Left lung (tissue), 14 donors: ENCODE measurements at places on chromosomes 12 and 14. TPM values are rescaled to one million over a fixed set of nuclear protein-coding genes. Genes with fewer than 3 reads are reported as not detected.

Gene RD3L
- polyA plus RNA-seq, result 0.18 TPM

Gene ITPK1
- 19.5 TPM for polyA plus RNA-seq

Gene HOXC10
- 0.20 TPM for polyA plus RNA-seq

Gene GAS2L3
- polyA plus RNA-seq, result 26.6 TPM

Gene SLC17A8
- 3.3 TPM for polyA plus RNA-seq

Gene FBRSL1
- polyA plus RNA-seq, result 86.3 TPM

Gene CAPS2
- polyA plus RNA-seq, result 5.2 TPM

Gene SOAT2
- polyA plus RNA-seq, result 0.20 TPM

DNA sequence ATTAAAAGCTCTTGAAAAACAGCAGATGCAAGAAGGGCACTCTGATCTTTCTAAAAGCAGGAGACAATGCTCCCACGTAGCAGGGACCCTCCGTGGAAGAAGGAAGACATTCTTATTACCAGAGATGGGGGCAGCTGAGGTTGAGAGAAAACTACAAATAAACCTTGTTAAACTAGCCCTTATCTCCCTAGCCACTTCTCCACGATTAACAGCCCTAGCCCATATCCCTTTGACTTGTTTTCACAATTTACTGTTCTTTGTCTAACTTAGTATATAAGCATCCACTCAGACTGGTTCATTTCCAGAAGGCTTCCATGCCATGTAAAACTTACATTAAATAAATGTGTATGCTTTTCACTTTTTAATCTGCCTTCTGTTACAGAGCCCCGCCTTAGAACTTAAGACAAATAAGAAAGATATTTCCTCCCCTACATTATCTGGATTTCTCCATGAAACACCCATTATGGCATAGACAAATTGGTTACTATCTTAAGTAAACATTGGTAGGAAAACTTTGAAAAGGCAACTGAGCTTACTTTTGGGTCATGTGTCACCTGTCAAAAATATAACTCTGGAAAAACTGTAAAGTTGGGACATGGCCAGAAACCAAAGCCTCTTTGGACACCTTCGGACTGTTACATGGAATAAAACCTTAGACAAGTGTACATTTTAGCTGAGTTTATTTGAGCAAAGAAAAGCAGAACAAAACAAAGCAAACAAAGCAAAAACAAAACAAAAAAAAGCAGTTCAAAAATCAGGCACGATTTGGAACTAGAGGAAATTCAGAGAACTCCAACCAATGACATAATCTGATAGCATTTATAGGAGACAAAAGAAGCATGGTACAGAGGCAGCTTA is 4.9 kb upstream of the RNASE1 start:
- no peaks in the 10 kb centered on the region for H3K36me3 ChIP-seq
- H3K4me1 ChIP-seq, result no peaks in the 10 kb centered on the region
- H3K27ac ChIP-seq, result no peak overlapping the region

GRCh38 chr12:112685321-112685720 is 106.2 kb upstream of the RPH3A start:
- no peak overlapping the region for H3K27ac ChIP-seq
- H3K4me3 ChIP-seq, result no peak overlapping the region
- H3K27me3 ChIP-seq, result peaks cover 12% of the 10 kb centered on the region
- H3K36me3 ChIP-seq, result no peaks in the 10 kb centered on the region
- no peaks in the 10 kb centered on the region for H3K4me1 ChIP-seq

- H3K27ac ChIP-seq, result no peak overlapping the region
- H3K4me3 ChIP-seq, result no peak overlapping the region
- H3K36me3 ChIP-seq, result no peaks in the 10 kb centered on the region
These were observed 23.3 kb downstream of the RERGL start for GRCh38 chr12:18066666-18067065.

DNA sequence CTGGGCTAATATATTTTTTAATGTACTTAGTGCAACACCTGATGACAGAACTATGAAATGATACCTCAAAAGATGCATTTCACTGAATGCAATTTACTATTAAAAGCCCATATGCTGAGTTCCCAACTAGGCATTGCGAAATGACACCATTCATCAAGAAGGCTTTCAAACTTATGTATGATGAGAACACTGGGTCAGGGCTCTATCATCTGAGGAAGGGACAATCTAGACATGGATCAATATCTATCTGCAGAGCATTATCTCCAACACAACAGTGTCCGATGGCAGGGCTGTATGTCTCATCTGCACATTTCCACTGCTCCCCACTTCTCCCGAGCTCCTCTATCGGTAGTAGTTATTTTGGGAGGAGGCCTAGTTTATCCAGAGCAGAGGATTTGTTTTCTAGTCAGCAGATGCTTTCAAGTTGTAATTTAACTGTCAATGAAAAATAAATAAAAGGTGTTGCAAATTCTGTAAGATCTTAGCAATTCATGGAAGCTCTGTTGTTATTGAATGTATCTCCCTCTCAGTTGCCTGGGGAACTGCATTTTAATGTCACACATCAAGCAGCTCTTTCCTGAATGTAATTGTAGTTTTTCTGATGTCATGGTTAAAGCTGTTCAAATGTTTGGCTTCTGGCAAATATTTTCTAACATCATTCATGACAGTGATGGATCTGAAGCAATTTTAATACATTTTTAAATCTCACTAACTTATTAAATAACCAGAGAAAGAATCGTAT is 7.4 kb upstream of the GCH1 start:
- H3K4me3 ChIP-seq, result no peak overlapping the region
- peaks cover 6% of the 10 kb centered on the region for H3K4me1 ChIP-seq
- no peaks in the 10 kb centered on the region for H3K36me3 ChIP-seq
- no peaks in the 10 kb centered on the region for H3K27me3 ChIP-seq
- DNase-seq, result no peak
- no peak overlapping the region for H3K27ac ChIP-seq

- no peaks in the 10 kb centered on the region for H3K27me3 ChIP-seq
- no peak overlapping the region for H3K4me3 ChIP-seq
- DNase-seq, result peak; percentile 5
- H3K4me1 ChIP-seq, result no peaks in the 10 kb centered on the region
- H3K36me3 ChIP-seq, result no peaks in the 10 kb centered on the region
- H3K27ac ChIP-seq, result no peak overlapping the region
These were observed 80.7 kb downstream of the ARMH4 start for GRCh38 chr14:58071341-58071740.

DNA sequence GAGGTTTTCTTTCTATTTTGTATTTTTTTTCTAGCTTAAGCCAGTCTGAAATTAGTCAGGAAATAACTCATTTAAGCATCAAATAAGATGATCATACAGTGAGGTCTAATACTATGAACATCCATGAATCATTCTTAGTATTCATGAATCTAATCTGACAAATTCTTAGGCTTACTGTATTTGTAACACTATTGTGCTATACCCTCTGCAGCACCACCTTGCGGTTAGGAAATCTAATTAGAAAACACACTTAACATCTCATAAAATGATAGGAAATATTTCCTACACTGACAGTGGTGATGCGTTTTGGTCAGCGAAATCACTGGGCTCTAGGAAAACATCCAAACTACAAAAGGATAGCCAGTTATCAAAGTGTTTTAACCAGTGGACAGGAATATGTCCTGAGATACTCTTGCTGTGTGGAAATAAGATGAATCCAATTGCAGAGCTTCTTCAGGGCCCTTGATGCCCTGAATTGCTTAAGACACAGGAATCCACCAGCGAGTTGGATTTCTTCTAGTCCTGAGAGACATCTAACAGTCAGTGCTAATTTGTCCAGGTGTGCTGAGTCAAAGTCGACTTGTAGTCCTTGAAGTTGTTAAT is 109.3 kb upstream of the MYF6 start:
- H3K27ac ChIP-seq, result no peak overlapping the region
- no peaks in the 10 kb centered on the region for H3K27me3 ChIP-seq
- no peaks in the 10 kb centered on the region for H3K4me1 ChIP-seq
- DNase-seq, result no peak
- H3K4me3 ChIP-seq, result no peak overlapping the region
- H3K36me3 ChIP-seq, result no peaks in the 10 kb centered on the region

- peaks cover 16% of the 10 kb centered on the region for H3K4me1 ChIP-seq
- no peaks in the 10 kb centered on the region for H3K36me3 ChIP-seq
- no peaks in the 10 kb centered on the region for H3K27me3 ChIP-seq
- no peak overlapping the region for H3K27ac ChIP-seq
These were observed 105.1 kb downstream of the ZFP36L1 start for GRCh38 chr14:68687746-68688145.

- no peaks in the 10 kb centered on the region for H3K4me1 ChIP-seq
- H3K27me3 ChIP-seq, result peaks cover 8% of the 10 kb centered on the region
- DNase-seq, result no peak
- H3K36me3 ChIP-seq, result no peaks in the 10 kb centered on the region
These were observed 340.0 kb upstream of the SFSWAP start for GRCh38 chr12:131370791-131371347.

DNA sequence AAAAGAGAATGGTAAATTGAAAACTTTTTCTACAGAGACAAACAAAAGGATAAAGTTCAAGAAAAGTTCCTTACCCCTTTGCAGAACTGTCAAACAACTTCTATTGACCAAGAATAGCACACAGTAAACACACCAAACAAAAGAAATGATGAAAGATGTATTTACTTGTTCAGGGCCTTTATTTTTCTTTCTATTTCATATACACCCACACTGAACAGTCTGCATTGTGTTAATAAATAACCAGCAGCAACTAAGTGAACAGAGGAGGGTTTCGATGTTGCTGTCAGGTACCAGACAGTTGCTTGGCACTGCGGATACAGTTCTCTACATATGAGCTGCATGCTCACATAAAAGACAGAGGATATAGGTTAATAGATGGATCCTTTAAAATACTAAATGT is 122.1 kb downstream of the SOX5 start:
- no peaks in the 10 kb centered on the region for H3K27me3 ChIP-seq
- H3K4me1 ChIP-seq, result no peaks in the 10 kb centered on the region
- no peak overlapping the region for H3K27ac ChIP-seq
- no peak overlapping the region for H3K4me3 ChIP-seq

DNA sequence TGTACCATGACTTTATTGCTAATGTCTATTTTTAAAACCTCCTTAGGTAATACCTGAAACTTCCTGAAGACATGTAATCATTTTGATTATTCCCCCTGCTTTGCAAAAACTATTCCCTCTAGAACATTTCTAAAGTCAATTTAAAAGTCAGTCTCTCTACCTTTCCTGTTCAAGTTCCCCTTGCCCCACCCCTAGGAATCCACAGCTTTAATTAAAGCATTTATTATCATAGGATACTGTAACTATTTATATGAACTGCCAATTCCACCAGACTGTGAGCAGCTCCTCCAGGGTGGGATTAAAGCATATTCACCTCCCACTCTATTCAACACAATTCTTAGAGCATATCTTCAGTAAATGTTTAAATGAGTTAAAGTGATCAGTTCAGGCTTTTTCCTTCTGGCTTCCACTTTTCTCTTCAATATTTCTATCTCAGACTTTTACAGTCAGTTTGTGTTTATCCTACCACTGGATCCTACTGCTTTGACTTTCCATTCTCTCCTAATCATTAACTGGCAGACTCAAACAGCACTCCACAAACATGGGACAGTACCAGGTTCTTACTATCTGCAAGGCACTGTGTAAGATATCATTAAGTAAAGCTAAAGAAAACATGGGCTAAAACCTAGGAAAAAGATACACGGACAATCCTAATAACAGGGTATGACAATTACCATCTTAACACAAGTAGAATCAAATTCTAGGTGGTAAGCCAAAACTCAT is 39.1 kb downstream of the PTPN21 start:
- H3K4me1 ChIP-seq, result peaks cover 3% of the 10 kb centered on the region
- no peaks in the 10 kb centered on the region for H3K27me3 ChIP-seq
- H3K27ac ChIP-seq, result no peak overlapping the region
- DNase-seq, result no peak
- H3K36me3 ChIP-seq, result no peaks in the 10 kb centered on the region

- H3K36me3 ChIP-seq, result no peaks in the 10 kb centered on the region
- no peaks in the 10 kb centered on the region for H3K4me1 ChIP-seq
- no peak overlapping the region for H3K27ac ChIP-seq
- H3K27me3 ChIP-seq, result no peaks in the 10 kb centered on the region
- no peak overlapping the region for H3K4me3 ChIP-seq
These were observed 100.2 kb downstream of the TTC7B start for GRCh38 chr14:90715993-90716392.

GRCh38 chr12:124847113-124848074 is 16.3 kb downstream of the SCARB1 start:
- no peak overlapping the region for H3K27ac ChIP-seq
- DNase-seq, result no peak
- H3K4me3 ChIP-seq, result no peak overlapping the region
- H3K27me3 ChIP-seq, result no peaks in the 10 kb centered on the region

DNA sequence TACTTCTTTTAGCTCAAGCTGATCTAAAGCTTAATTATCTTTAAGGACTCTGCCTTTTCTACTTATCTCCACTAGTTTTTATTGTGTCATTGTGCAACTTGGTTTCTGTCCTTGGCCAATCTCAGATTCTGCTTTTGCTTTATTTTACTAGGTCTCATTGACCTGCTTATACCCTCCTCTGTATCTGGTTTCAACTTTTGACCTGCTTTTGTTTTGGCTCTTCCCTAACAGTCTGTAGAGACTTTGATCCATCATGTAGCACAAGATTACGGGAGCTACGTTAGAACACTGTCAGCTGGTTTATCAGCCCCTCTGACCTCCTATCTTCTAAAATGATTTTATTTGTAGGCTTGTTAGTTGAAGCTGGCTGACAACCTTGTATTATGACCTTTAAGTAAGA is 43.6 kb downstream of the ZCRB1 start:
- H3K27ac ChIP-seq, result no peak overlapping the region
- DNase-seq, result no peak
- H3K27me3 ChIP-seq, result no peaks in the 10 kb centered on the region
- no peaks in the 10 kb centered on the region for H3K36me3 ChIP-seq

GRCh38 chr14:69154779-69155178 is 1.9 kb upstream of the DCAF5 start:
- no peaks in the 10 kb centered on the region for H3K36me3 ChIP-seq
- no peak for DNase-seq
- no peaks in the 10 kb centered on the region for H3K27me3 ChIP-seq

DNA sequence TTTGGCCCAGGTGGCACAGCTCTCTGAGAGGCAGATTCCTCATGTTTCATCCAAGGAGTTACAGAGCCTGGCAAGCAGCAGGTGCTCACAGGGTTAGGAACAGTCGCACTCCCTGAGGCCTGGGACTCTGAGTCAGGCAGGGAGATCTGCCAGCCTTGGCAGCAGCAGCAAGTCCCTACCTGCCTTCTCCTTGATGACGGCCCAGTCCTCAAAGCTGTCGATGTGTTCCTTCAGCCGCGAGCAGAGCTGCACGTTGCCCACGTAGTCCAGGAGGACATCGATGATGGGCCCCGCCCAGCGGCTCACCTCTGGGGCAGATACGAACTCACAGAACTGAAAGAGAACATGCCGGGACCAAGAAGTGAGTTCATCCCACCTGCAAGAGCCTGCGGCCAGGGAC is 10.4 kb downstream of the FAM181A start:
- H3K27ac ChIP-seq, result no peak overlapping the region
- H3K4me3 ChIP-seq, result no peak overlapping the region
- peaks cover 15% of the 10 kb centered on the region for H3K4me1 ChIP-seq
- no peak for DNase-seq
- H3K36me3 ChIP-seq, result no peaks in the 10 kb centered on the region

DNA sequence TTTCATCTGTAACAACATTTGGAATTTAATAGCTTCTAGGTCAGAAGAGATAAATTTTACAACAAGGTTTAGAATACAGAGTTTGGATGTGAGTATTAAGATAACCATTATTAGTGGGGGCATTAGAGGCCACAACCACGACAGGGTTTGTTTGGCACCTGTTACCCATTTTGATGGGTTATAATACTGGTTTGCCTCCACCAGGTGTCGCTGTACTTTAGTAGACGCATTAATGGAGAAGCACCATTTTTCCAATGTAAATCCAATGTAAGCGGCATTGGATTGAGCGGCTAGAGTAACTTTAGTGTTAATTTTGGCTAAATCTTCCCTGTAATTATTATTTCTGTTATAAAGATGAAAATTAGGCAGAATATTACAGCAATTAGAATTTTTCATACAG is 136.2 kb downstream of the SLCO1B3 start:
- H3K36me3 ChIP-seq, result no peaks in the 10 kb centered on the region
- H3K4me3 ChIP-seq, result no peak overlapping the region
- H3K27ac ChIP-seq, result no peak overlapping the region
- H3K4me1 ChIP-seq, result no peaks in the 10 kb centered on the region
- no peaks in the 10 kb centered on the region for H3K27me3 ChIP-seq
